ENCODE measurements at places on chromosomes 12 and 14.

DNA sequence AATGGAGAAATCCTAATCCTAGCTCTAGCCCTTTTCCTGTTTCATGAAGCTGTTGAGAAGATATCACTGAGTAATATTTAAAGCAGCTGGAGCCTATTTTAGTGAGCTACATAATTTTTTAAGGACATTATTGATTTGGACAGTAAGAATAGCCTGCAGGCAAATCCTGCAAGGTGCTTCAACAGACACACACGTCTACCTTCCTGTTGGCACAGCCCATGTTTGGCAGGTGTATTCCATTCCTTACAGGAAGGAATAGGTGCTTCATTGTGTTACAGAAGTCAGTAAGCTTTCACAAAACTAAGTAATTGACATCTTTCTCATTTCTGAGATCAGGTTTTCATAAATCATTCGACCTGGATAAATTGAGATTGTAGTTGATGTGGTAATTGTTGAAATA, 50.6 kb downstream of the FOXA1 start:
- DNase-seq: no peak

GRCh38 chr14:41749429-41749828, 142.8 kb downstream of the LRFN5 start:
- DNase-seq: peak; percentile 60

GRCh38 chr14:64640839-64641238, 63.4 kb upstream of the PLEKHG3 start:
- DNase-seq: no peak

DNA sequence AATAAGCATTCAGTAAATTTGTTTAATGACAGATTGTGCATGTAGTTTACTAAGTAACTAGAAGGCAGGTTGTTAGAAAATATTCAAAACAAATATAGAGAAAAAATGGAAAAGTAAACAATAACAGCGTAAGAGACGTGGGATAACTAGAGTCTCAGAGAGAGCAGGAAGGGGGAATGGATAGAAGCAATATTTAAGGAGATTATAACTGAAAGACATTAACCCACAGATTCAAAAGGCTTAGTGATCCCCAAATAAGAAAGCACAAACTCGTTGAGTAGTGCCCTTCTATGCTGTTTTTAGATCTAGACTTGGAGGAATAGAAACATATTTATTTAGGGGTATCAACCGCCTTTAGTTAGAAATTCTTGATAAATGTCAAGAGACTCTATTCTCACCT, 169.7 kb upstream of the RGS6 start:
- no peak for DNase-seq

GRCh38 chr12:29676676-29677075, 107.1 kb downstream of the TMTC1 start:
- no peak for DNase-seq

DNA sequence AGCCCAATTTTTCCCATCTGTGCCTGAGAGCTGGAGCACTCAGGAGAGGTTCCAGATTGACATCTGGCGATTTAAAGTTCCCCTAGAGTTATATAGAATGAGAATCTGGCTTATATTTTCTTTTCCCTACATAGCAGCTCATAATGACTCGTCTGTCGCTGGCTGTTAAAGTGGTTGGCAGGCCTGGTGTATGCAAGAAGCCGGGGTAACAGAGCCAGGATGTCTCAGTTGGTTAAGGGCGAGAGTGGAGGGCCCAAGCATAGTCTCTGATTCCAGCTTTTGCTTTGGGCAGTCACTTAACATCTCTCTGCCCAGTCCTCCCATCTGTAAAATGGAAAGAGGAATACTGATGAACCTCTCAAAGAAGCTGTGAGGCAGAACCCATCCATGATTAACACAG, 751.6 kb downstream of the NOVA1 start:
- no peak for DNase-seq

DNA sequence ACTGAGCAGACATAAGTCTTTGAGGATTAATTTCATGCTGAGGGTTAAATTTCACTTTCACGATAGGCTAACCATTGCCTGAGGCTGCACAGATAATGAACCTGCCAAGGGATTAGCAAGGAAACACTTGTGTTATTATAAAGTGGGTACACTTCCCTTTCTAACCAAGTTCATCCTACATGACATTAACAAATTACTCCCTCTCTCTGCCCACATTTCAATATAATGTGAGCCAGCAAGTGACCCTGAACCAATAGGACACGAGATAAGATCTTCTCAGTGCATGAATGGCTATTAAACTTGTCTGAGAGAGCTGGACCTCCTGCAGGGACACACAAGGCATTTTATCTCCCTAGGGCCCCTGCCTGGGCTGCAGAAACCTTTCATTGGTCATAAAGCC, 173.5 kb downstream of the PAX9 start:
- no peak for DNase-seq
